Upper lobe of right lung (tissue), 1 donor: ENCODE measurements at places on chromosomes 16 and 17. TPM values are rescaled to one million over a fixed set of nuclear protein-coding genes. Genes with fewer than 3 reads are reported as not detected.

FNDC8 gene
- not detected for total RNA-seq

GRCh38 chr17:37047631-37048104 is 98.9 kb downstream of the AATF start:
- peaks cover 19% of the 10 kb centered on the region for H3K36me3 ChIP-seq
- no peaks in the 10 kb centered on the region for H3K4me1 ChIP-seq
- no peaks in the 10 kb centered on the region for H3K27me3 ChIP-seq

- peaks cover 33% of the 10 kb centered on the region for H3K4me1 ChIP-seq
- DNase-seq: no peak
- H3K27ac ChIP-seq: no peak overlapping the region
Measured at GRCh38 chr16:73033271-73033998, 14.5 kb downstream of the ZFHX3 start.

TOX3 gene
- 3.7 TPM for total RNA-seq

GRCh38 chr17:63365366-63366240 is 80.5 kb downstream of the CYB561 start:
- no peaks in the 10 kb centered on the region for H3K4me1 ChIP-seq
- H3K36me3 ChIP-seq: peaks cover 7% of the 10 kb centered on the region
- no peak for DNase-seq
- no peak overlapping the region for H3K27ac ChIP-seq
- H3K27me3 ChIP-seq: no peaks in the 10 kb centered on the region
